ENCODE measurements at places on chromosomes 5 and 9.
A peak's percentile ranks its signal among the peaks of the same experiment; 100 is the strongest.

GRCh38 chr5:113188436-113188835 is 211.8 kb downstream of the DCP2 start:
- no peak for DNase-seq

DNA sequence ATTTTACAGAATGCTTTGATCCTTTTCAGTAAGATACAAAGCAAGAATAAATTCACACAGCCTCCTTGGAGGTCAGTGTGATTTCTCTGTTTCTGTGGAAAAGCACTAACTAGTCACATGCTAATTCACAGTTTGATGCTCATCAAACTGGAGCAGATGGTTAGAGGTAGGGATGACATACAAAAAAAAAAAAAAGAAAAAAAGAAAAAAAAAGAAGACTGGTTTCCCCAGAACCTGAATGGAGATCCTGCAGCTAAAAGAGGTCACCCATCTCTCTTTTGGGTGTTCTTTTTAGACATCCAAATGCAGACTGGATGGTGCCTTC is 123.7 kb upstream of the ANKRD55 start:
- no peak for DNase-seq

- no peak for DNase-seq
These were observed 17.2 kb downstream of the SGTB start for GRCh38 chr5:65704621-65705239.

- DNase-seq: no peak
These were observed 104.2 kb downstream of the TRIM32 start for GRCh38 chr9:116791326-116791725.

DNA sequence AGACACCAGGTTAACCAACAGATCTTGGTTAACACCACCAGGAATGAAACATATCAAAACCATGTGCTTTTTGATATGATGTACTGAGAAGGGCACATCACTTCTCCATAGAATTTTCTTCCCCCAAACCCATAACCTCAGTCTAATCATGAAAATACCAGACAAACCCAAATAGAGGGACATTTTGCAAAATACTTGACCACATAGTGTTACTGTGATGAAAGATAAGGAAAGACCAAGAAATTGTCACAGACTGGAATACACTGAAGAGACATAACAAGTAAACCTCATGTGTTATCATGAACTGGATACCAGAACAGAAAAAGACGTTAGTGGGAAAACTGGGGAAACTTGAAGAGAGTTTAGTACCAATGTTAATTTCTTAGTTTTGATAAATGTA is 74.9 kb upstream of the VCAN start:
- DNase-seq: no peak

DNA sequence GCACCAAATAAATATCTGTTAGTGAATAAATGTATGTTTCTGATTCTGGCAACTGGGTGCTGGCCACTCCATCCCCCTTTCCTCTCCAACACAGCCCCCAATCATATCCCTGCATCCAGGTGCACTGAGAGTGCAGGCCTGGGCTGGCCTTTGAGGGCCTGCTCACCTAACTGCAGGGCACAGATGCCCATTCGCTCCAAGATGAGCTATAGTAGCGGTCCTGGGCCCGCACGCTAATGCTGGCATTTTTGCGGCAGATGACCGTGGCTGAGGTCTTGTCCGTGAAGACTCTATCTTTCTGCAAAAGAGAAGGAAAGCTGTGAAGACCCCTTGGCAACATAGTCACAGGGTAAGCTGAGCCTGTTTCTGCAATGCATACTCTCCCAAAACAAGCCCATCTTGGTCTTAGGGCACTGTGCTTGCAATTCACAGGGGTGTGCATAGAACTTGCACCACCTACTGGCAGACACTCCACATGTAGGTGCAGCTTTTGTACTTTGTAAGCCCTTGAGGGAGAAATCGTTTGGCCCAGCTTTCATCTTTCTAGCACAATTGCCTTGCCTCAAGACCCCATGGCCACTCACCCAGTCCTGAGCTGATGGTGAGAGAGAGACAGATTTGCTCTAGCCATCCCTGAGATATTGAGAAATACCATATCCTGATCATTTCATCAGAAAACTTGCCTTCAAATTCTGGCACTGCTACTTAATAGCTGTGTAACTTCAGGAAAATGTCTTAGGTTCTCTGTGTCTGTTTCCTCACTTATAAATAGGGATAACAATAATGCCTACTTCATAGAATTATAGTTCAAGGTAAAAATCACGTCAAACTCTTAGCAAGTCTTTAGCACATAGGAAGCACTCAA is 13.5 kb downstream of the IL12B start:
- peak; percentile 64 for DNase-seq

DNA sequence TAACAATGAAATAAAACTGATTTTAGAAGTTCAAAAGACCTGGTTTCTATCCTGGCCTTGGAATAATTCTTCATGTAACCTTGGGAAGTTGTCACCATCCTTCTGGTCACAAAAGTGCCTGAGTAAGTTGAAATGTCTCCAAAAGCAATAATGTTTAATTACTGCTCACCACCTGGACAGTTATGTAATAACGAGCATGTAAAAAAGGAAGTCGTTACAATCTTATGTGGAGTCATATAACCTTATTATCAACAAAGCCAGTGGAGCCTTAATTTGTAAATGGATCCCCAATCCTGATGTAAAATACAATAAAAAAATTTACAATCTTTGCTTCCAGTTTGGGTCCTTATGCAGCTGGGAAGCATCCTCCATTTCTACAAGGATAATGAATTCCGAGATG is 64.2 kb upstream of the GPR151 start:
- no peak for DNase-seq

DNA sequence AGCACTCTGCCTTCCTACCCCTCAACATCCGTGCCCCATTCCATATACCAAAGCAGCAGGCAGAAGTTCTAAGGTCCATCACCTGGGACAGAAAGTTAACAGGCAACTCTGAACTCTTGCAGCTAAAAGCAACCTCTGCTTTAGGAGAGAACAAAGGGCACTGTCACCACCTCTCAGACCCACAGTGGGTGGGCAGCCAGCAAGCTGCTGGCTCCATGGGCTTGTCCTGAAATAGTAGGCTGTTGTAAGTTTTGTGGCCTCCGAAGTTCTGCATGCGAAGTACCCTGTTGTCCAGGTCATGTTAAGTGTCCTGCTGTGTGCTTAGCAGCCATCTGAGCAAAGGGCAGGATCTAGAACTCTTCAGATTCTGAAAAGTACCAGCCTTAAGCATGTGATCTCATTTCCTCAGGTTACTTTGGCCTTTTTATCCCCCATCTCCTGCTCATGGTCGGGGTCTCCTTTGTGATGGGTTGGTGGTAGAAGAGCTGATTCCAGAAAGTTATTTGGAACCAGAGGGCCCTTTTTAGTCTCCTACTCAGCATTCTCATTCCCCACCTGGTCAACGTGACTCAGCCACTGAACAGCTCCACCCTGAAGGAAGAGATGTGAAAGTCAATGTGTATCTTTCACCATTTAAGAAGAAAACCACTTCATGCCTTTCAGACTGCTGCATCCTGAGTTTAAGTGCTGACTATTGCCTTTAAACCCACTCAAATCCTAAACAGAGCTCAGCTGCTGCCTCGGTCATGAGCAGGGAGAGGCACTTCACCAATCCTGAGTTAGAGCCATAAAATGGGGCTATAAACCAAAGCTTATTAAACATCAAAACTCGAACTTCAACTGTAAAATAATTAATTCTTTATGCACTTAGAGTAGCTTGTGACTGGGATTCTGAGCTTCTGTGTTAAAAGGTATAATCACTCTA is 121.4 kb downstream of the DPYSL3 start:
- no peak for DNase-seq

DNA sequence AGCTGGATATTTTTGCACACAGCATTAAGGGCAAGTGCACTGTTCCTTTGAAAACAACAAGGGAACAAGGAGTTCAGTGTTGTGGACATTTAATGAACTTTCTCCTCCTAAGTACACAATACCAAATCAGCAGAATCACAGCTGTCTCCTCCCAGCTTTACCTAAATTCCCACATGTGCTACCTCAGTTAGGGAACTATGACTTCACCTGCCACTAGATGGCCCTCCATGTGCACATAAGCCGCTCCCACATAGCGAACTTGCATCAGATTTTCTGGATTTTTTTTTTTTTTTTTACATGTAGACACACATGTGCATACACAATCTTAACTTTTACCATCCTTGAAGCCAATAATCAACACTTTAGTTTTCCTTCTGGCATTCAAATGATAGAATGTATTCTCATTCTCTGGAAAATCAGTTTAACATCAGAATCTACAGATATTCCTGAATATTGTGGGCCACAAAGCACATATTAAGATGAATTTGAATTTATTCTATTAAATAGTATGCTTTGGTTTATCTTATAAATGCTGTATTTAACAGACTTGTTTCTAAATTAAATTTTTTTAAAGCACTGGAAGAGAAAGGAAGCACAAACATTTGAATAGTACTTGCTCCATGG is 123.6 kb downstream of the PALM2AKAP2 start:
- peak; percentile 83 for DNase-seq

DNA sequence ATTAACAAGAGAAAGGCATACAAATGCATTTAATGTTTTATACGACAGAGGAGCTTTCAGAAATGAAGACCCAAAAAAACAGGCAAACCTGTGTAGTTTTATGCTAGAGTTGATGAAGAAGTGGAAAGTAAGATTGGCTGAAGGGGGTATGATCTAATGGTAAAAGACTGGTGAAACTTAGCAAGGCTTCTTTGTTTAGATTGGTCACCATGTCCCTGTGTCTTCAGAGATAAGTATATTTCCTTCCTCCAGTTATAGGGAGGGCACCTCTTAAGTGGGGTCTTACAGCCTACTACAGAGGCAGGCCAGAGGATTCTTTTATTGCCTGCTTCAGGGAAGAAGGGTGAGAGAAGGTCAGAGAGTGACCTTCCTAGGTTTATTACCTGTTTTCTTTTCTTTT is 56.4 kb downstream of the PRKACG start:
- DNase-seq: no peak

GRCh38 chr9:137708590-137709284 is 89.9 kb downstream of the EHMT1 start:
- DNase-seq: no peak

DNA sequence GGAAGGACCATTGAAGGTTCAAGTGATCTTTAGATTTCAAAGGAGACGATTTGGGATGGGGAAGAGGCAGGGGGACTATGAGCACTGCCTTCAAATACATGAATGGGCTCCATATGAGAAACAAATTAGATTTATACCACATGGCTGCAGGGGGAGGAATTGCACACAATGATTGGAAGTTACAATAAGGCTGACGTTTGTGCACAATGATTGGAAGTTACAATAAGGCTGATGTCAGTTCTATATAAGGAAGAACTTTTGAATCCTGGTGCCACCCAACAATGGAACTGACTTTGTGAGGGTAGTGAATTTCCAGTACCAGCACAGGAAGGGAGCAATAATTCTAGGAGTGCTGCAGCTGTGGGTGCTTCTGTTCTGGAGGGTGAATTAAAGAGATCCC is 95.7 kb upstream of the PTGER4 start:
- DNase-seq: no peak

DNA sequence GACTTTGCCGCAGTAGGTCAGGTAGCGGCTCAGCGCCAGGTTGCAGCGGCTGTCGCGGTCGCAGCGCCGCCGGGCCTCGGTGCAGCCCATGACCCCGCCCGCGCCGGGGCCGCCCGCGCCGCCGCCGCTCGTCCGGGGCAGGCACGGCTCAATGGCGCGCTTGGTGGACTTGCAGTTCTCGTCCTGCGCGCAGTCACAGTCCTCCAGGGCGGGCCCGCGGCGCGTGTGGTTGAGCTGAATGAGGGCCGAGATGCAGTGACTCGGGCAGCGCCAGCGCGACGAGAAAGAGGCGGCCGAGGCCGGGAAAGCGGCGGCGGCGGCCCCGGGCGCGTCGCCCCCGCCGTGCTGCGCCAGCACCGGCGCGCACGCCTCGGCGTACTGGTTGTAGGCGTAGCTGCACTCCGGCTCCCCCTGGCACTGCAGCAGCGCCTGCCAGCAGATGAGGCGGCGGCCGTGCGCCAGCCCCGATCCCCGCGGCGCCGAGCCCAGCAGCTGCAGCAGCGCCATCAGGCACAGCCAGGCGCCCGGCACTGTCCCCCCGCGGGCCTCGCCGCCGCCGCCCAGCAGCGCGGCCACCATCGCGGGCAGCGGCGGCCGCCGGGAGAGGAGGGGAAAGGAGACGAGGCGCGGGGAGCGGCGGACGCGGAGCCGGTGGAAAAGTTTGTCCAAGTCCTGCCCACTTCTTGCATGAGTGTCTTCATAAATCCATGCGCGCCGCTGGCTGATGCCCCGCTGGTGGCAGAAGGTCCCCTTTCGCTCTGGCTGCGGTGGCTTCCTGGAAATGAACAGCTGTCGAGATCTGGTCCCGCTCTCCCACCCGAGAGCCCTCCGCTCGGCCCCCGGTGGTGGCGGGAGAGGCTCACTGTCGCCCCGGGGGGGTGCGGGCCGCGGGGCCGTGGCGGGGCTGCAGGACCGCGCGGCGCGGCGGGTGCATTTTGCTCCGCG is 833 bp downstream of the GAS1 start:
- peak; percentile 65 for DNase-seq

DNA sequence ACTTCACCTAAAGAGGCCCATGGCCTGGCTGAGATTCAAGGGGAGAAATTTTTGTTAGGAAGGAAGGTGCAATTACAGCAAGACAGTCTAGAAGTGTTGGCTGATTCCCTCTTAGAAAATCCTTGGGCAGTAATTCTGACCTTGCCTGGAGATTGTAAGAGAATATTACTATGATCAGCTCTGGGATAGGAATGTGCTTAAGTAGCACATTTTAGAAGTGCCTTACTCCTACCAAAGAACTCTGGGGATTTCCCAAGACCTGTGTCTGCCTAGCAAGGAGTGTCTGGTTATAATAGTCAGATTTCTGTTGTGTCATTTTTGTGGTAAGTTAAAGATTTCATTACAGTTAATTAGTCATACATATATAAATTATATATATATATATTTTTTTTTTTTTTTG is 52.3 kb downstream of the NLN start:
- DNase-seq: peak; percentile 62

- DNase-seq: peak; percentile 32
These were observed 250.0 kb upstream of the TNC start for GRCh38 chr9:115367780-115368525.

GRCh38 chr5:73388306-73388684 is 60.3 kb downstream of the FOXD1 start:
- DNase-seq: peak; percentile 57

DNA sequence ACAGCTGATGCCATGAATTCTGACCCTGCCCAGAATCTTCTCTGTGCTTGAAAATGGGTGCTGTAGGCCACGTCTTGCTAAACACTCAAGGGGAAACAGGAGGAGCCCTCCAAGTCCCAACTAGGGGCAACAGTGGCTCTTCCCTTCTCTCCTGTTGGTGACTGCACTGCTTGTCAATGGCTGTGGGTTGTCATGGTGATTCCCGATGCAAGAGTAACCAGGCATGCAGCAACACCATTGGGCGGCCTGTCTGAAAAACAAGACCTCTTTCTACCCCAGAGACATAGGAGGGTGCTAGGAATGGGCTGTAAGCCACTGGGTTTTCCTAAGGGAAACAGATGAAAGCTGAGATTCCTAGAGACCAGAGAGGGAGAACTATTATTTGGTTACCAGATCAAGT is 201.7 kb upstream of the PANK3 start:
- DNase-seq: no peak

GRCh38 chr5:57695179-57695578 is 212.6 kb upstream of the ACTBL2 start:
- no peak for DNase-seq

- no peak for DNase-seq
These were observed 34.7 kb upstream of the NRARP start for GRCh38 chr9:137336735-137337134.

GRCh38 chr5:139655727-139656271 is 7.7 kb downstream of the CXXC5 start:
- peak; percentile 66 for DNase-seq

All from astrocyte of the spinal cord (primary cell).